ENCODE measurements at places on chromosomes 2 and 18.

GRCh38 chr2:172763079-172763478 lies 27.4 kb downstream of the RAPGEF4 start:
- DNase-seq: no peak

DNA sequence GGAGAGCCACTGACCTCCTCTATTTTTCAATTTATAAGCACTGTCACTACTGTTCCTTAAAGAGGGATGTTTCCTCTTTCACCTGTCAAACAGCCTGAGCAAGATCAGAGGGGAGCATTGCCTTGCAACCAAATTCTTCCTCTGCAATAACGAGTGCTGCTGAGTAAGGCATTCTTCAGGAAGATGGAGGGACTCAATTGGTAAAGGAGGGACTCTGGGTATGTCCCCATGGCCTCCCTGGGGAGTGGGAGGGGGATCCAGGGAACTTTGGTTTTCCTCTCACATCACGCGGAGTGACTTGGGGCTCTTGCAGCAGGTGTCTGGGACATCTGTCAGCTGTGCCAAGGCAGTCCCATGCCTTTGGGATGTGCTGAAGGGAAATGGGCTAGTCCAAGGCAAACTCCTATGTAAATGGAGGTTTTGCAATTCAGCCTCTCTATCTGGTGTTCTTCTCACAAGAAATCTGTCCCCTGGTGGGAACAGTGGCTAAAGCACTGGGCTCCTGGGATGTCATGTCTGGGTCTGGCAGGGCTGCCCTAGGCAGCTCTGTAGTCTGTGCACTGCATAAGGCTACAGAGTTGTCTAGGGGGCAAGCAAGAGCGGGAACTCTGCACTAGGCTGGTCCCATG lies 14.4 kb upstream of the HES6 start:
- no peak for DNase-seq

- no peak for DNase-seq
These were observed 102.9 kb downstream of the SLC39A10 start for GRCh38 chr2:195759877-195760276.

- DNase-seq: no peak
These were observed 1293.7 kb downstream of the CNTNAP5 start for GRCh38 chr2:125318740-125319139.

- DNase-seq: no peak
These were observed 59.8 kb downstream of the MEIS1 start for GRCh38 chr2:66494708-66495107.

DNA sequence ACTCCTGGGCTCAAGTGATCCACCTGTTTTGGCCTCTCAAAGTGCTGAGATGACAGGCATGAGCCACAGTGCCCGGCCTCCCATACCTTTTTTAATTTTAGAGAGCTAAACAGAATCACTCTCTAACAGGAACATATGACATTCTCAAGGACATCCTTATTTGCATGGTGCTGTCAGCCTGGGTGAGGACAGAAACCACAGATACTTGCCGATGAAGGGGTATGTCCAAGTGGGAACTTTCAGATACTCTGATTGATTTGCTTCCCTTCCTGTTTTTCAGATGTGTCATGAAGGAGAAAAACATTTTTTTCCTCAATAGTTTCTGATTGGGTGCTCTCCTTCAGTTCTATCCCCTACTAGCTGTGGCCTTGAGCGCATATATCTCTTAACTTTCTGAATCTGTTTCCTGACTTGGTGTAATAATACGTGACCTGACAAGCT lies 49.6 kb downstream of the MYO3B start:
- DNase-seq: no peak

Data from cardiac septum (tissue), 1 donor.